ENCODE measurements at places on chromosomes 2 and 18.

- DNase-seq, result no peak
Observed at GRCh38 chr2:78465707-78466106, 559.8 kb upstream of the REG3G start.

DNA sequence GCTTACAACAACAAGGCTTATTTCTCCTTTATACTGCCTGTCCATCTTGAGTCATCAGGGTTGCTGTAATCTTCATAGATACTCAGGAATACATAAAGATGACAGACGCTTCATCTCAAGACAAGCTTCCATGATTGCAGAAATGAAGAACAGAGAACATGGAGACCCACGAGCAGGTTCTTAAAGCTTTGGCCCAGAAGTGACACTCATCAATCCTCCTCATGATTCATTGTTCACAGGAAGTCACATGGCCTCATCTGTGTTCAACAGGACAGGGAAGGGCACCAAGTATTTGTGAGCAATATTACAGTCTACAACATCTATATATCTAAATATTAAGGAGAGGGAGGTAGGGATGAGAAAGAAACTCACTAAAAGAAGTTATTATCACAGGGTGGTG lies 36.5 kb upstream of the PGAP1 start:
- no peak for DNase-seq

DNA sequence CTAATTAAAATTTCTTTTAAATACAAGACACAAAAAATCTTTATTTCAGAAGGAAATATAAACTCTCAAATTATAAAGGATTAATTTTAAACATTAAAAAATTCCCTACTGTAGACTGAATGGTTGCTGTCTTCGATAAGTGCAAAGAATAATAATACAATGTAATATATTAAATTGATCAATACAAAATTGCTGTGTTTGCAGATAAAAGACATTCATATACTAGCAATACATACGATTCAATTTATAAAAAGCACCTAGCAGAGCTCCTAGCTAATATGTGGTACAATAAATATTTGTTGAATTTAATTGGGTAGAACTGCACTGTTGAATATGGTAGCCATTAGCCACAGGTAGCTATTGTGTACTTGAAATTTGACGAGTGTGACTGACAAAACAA lies 6.6 kb downstream of the ZSWIM2 start:
- no peak for DNase-seq

DNA sequence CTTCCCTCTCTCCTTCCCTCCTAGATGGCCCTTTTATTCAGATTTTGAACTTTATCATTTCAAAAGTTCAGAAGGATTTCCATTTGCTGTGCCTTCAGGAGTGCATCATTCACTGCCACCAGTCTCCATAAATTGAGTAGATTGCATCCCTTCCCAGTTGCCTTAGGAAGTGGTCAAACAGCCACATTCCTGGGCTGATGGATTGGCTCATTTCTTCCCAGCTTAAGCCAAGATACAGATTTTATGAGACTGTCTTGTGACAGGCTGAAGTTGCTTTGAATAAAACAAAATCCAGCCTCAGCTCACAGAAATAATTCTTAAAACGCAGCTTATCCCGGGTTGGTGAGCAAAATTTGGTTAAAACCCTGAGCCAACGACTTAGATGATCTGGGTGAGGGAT lies 9.8 kb downstream of the NRP2 start:
- DNase-seq, result no peak

GRCh38 chr18:61203151-61203550 lies 130.1 kb upstream of the CDH20 start:
- no peak for DNase-seq

DNA sequence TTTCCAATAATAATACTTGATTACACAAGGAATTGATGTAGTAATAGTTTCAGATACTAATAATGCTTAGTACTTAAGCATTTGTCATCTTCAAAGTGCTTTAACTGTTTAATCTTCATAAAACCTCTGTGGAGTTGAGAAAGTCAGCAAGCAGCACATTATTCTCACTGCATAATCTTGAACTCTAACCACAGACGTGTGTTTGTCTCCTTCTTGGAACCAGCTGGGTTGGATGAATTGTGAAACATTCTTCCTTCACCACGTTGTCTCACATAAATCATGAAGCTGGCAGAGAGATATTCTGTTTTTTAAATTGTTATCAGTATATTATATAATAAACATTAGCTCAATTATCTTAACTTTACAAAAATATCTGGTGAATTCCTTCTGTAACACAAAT lies 55.1 kb upstream of the LDAH start:
- DNase-seq, result no peak

DNA sequence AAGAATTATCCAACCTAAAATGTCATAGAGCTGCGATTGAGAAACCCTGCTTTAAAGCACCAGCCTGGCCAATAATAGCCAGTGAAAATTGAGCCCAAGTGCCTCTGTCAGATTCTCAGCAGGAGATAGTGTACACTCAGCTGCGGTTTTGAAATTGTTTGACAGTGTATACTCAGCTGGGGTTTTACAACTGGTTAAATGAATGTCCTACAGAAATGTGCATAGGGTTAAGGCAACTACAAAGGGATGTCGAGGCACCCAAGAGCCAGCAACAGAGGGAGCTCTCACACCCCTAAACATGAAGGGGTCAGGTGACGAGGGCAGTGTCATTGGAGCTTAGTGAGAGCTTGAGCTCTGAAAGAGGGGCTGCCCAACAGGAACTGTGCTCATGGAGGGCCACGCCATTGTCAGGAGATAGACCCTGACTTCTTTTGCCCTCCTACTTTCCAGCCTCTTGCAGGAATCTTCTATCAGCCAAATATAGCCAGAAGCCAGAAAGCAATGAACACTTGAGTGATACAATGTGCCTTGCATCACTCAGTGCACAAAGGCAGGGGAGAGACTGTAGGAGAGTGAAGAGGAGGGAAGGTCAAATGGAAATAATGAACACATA lies 15.1 kb downstream of the ACTG2 start:
- DNase-seq, result no peak

- DNase-seq, result no peak
Observed at GRCh38 chr2:204004912-204005311, 68.3 kb downstream of the ICOS start.

GRCh38 chr2:1278861-1279260 lies 134.4 kb upstream of the TPO start:
- no peak for DNase-seq

- DNase-seq, result no peak
Observed at GRCh38 chr18:32383050-32383819, 87.4 kb downstream of the GAREM1 start.

DNA sequence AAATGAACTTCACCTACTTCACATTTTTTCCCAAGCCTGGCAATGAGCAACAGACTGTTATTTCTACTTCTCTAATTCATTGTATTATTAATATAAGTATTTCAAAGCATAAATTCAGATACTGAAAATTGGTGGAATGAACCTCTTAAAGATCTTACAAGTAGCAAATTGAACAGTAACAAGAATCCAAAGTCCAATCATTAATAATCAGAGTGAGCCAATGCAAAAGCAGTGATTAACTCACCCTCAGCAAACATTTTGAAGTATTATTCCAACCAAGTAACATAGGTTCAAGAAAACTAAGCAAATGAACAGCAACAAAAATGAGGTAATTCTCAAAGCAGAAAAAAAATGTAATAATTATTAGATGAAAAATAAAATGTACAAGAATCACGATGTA lies 288.1 kb upstream of the ZC3H15 start:
- no peak for DNase-seq

GRCh38 chr2:173254659-173255058 lies 100.0 kb upstream of the CDCA7 start:
- no peak for DNase-seq

DNA sequence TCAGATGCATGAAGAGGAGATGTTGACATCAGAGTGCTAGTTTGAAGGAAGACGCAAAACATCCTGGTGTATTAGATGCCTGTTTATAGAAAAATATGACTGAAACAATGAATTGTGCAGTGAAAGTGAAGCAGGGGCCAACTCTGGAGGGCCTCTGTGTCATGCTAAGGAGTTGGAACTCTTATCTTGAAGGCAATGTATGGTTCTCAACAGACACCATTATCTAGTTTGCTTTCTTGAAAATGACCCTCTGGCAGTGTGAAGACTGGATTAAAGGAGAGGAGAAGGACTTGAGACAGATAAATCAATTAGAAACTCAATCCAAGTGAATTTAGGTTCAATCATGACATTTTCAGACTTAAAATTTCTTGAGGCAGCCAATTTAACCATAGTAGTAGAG lies 63.1 kb downstream of the ITGA4 start:
- no peak for DNase-seq

GRCh38 chr18:42773870-42774269 lies 341.6 kb downstream of the RIT2 start:
- DNase-seq, result no peak

GRCh38 chr2:174673876-174674275 lies 76.3 kb upstream of the WIPF1 start:
- no peak for DNase-seq

DNA sequence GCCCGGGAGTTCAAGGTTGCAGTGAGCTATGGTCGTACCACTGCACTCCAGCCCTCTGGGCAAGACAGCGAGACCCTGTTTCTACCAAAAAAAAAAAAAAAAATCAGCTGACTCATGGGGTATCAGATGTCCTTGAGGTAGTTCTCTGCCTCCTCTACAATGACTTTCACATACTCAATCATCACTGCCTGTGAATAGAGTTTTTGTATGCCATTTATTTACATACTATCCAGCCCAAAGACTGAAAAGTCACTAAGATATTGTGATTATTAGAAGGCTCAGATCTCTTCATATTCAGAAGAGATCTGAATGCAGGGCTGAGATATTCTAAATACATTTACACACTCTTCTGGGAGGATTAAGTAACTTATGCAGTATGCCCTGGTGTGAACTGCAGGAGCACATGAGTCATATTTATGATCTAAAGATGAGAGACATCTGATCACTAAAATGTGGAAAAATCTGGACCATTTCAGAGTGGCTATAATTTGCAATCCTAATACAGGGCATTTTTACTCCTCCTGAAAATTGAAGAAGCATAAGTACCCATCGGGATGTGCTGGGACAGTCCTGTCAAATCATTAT lies 38.9 kb downstream of the KLF7 start:
- DNase-seq, result no peak

GRCh38 chr2:620004-620403 lies 57.2 kb downstream of the TMEM18 start:
- DNase-seq, result no peak

DNA sequence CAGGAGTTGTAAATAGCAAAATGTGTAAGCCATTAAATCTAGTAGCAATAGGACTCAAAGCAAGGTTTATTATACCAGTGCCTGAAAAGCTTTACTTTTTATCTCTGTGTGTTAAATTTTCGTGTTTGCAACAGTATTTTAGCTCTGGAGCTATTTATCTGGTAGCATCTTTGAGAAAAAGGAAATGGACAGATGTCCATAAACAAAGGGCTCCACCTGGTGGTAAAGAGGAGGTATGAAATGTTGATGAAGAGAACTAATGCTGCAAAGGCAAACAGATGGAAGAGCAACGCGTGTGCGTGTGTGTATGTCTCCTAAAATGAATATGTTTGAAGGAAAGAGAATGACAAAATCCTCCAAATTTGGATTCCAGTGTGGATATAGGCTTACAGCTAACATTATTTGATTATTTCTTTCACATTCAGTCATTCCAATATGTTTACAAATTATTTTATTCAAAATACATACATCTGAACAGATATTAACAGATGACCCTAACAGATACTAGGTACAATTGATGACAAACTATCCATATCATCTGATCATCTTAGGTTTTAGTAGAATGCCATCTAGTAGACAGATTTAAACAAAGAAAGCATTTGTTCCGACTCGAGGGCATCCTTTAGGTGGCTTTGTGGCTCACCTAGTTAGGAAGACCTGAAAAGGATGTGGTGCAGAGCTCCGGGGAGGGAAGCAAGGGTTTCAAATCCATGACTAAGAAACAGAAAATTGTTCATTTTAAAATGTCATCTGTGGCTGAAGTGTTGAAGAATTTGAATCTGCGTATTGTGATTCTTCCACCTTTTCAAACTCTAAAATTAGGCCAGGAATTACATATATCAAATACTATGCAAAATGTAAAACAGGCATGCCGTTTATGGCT lies 383.3 kb downstream of the MTX2 start:
- no peak for DNase-seq

GRCh38 chr2:25073025-25073424 lies 31.1 kb downstream of the EFR3B start:
- no peak for DNase-seq

DNA sequence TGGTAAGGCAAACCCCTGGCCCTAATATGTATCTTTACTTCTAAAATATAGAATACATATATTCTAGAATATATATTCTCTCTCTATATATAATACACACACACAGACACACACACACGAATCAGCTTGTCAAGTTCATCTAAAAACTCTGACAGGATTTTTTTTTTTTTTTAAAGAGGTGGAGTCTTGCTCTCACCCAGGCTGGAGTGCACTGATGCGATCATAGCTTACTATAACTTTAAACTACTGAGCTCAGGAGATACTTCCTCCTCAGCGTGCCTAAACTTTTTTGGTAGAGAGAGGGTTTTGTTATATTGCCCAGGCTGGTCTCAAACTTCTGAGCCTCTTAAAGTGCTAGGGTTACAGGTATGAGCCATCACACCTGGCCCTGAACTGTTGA lies 45.2 kb downstream of the DOK1 start:
- DNase-seq, result no peak

DNA sequence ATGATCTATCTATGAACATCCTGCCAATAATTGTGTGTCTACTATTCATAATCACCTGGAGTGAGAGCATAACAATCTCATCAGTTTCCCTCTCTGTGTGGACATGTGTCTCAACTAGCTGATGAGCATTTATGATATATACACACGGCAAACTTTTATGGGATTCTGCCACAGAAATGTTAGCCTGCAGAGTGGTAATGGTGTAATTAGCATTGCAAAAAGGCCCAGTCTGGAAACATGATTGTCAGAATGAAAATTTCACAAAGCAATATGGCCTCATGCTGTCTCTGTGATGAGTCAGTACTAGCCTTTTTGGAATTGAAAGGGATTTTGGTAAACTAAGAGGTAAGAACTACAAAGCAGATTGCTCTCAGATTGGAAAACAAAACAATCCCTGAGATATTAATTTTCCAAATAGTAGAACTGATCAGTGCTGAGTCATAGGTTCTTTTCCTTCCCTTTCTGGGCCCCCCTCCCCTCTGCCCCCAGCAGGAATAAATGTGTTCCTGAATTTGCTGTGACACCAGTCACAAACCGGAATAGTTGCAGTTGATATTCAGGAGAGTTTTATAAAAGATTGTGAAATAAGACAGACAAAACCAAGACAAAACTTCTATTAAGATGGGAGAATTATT lies 189.2 kb downstream of the OSR1 start:
- DNase-seq, result no peak

GRCh38 chr2:113056521-113056920 lies 2.5 kb upstream of the IL36RN start:
- DNase-seq, result no peak

GRCh38 chr2:43493954-43494353 lies 101.9 kb downstream of the THADA start:
- DNase-seq, result no peak

GRCh38 chr18:709771-710170 lies 2.7 kb downstream of the ENOSF1 start:
- no peak for DNase-seq

GRCh38 chr2:206388698-206389097 lies 54.6 kb upstream of the ADAM23 start:
- DNase-seq, result no peak

All from bone marrow (tissue), 2 donors.